ENCODE measurements at places on chromosomes 12 and 14.

DNA sequence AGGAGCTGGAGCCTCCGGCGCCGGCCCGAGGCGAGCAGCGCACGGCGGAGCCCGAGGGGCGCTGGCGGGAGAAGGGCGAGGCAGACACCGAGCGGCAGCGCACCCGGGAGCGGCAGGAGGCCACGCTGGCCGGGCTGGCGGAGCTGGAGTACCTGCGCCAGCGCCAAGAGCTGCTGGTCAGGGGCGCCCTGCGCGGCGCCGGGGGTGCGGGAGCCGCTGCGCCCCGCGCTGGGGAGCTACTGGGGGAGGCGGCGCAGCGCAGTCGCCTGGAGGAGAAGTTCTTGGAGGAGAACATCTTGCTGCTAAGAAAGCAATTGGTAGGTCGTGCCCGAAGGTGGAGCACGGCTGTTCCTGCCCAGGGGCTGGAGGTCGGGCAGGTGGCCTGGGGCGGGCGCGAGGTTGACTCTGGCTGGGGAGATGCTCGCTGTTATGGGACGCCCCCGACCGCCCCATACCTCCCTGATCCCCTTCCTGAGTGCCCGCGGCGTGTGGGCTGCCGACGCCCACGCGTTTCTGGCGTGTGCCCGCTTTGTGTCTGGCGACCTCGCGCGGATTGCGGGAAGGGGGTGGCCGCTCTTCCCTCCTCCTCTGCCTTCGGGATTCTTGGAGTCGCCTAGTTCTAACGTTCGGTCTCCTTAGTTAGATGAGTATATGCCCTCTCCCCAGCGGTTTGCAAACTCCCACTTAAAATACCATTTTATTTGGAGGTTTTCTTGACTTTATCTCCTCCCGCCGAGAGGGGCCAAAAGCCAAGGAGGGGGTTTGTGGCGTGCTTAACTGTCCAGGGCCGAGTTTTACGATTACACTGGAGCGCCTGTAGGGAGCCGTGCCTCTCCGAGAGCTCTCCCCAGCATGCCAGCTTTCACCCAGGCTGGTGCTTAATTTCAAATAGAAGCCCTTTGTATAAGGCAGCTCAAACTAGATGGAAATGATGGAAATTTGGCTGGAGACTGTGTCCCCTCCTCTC is 752 bp downstream of the DACT1 start:
- DNase-seq: no peak

DNA sequence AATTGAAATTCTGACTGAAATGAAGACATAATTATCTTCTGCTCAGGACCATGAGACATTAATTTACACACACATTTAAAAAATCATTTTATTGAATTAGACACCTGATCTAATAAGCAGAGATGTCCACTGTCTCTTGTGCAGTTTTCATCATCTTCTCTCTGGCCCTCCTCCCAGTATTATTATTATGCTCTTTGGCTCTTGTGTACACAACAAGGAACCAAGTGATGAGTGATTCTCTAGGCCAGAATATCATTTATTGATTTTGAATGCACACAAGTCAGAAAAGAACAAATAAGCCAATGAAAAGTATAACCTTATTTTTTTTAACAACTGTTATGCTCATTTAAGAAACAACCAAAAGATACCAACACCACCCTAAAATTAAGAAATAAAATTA is 244.7 kb upstream of the KRR1 start:
- DNase-seq: no peak

GRCh38 chr12:119602734-119603094 is 9.1 kb downstream of the TMEM233 start:
- no peak for DNase-seq

DNA sequence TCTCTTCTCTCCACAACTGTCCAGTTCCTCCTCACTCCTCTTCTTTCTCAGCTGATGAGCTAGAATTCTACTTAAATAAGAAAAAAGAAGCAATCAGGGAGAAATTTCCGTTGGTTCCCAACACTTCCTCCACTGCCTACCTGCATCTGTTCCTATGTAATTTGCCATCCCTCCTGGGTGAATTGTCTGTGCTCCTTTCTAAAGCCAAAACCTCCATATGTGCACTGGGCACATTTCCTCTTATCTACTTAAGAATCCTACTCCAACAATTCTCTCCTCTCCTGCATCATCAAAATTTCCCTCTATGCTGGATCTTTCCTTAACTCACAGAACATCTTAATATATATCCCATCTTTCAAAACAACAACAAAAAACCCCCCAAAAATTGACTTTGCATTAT is 35.2 kb downstream of the GPR65 start:
- no peak for DNase-seq

- DNase-seq: peak; percentile 74
Observed at GRCh38 chr14:24365600-24366412, 2.2 kb upstream of the NFATC4 start.

DNA sequence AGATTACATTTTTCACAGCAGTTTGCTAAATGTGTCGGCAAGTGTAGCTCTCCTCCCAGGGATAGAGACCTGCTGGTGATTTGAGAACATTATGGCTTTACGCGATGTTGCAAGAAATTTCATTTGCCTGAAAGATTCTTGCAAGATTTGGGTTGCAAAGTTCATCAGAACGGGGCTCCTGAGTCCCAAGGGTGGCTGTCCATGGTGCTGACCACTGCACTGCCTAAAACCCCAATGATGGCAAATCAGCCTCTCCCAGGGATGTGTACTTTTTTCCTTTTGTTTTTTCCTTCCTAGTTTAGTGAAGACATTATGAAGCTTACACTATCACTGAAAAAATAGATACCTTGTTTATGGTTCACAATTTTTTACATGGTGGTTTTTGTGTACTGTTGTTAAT is 85.4 kb downstream of the WSCD2 start:
- DNase-seq: peak; percentile 48

DNA sequence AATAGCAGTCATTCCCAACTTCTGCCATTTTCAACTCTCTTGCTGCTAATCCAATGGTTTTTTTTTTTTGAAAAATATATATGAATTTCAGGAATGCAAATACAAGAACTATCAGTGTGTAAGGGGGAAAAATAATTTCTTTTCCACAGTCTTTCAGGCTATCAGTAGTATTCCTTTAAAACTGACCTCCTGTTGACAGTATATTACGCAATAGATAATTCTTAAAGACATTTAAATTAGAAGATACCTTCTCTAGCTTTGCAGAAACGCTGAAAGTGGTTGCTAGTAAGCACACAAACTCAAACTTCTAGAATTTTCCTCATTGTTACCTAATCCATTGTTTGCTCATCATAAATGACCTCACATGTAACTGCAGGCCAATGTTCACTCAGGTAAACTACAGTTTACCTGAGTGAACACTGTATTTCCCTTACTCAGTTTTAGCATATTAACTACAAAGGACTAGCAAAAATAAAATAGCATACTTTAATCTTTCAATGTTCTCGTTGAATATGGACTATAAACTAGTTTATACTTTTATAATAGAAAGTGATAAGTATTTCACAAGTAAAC is at the start of gene C12orf50:
Gene C12orf50 (minus strand): TSS at position 309 of the 573 bp plus-strand sequence. CDS start 2,439 bp downstream, outside the sequence.
- no peak for DNase-seq

- DNase-seq: no peak
Observed at GRCh38 chr12:62976110-62976662, 41.2 kb upstream of the PPM1H start.

GRCh38 chr12:70319605-70320004 is 46.5 kb upstream of the KCNMB4 start:
- no peak for DNase-seq

DNA sequence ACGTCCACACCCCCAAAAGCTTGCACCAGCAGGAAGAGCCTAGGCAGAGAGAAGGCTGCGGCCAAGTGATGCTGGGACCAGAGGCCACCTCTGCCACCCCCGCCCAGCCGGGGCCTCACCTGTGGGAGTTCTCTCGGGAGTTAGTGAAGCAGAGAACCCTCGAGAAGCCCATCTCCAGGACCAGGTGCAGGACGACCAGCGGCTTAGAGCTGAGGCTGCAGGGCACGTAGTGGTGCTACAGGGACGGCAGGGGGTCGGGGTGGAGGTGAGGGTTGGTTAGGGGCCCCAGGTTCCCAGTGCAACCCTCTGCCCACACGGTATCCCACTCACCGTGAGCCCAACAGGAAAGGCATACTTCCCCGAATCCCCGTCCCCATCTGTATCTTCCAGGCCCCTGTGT is 3.6 kb downstream of the DDX51 start:
- DNase-seq: no peak

DNA sequence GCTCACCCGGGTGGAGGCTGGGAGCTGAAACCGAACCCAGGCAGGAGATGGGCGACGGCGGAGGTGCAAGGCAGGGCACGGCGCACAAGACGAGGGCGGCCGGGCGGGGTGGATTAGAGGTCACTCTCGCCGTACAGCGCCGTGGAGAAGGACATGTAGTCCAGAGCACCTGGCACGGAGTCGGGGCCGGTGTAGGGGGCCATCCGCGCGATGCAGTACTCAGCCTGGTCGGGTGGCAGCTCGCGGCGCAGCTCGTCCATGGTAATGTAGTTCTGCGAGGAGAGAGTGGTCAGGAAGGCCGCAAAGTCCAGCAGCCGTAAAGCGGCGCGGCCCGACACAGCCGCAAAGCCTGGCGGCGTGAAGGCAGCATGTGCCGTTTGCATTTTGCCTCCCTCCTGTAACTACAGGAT is 81.9 kb upstream of the ZFP36L1 start:
- no peak for DNase-seq

DNA sequence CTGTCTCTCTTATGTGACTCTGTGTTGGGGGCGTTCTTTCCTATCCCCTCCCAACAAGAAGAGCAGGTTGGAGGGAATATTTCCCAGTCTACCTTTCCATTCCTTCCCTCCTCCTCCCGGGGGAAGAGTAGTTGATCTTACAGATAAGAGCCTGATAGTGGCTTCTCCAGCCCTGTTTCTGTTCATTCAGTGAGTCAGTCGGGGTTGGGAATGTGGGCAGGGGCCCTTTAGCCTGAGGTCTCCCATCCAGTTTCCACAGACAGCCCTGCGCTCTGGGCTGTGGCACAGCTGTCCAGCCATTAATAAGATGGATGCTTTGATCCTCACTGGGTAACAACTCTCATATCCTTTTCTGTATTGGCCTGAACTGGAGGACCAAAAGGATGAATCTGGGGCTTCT is 18.1 kb upstream of the PPP1R1A start:
- no peak for DNase-seq

DNA sequence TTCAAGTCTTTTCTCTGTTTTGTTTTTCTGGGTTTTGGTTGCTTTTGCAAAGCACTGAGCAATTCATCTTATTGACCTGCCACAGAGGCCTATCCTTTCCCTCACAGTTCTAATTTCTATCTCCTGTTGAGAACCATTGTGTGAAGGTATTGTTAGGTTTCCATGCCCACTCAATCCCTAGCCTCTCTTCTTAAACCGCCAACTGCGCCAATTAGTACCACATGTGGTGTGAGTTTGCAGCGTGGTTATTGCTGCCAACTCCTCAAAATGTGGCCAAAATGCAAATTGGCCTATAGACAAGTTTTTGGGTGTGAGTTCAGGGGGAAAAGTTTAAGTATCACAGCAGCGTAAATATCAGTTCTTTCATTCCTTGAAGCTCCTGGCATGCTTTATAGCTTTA is 232.6 kb downstream of the FLRT2 start:
- DNase-seq: no peak

DNA sequence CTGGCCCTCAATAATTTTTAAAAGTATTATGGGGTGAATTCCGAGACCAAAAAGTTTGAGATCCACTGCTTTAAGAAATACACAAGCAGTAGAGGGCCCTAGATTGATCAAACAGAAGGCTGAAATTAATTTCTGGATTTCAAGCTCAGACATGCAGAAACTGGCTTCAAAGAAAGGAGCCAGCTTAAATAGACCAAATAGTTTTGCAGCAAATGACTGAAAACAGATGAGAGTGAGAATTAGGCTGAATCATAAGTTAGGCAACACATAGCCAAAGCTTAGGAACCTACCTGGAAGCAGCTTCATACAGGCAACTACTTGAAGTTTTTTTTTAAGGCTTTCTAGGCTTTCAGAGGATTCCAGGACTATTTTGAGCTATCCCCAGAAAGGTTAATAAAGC is 12.4 kb downstream of the ATF7 start:
- DNase-seq: no peak

GRCh38 chr14:44756554-44756953 is 205.2 kb downstream of the KLHL28 start:
- DNase-seq: no peak

GRCh38 chr14:76759589-76759988 is 1.7 kb upstream of the VASH1 start:
- no peak for DNase-seq

DNA sequence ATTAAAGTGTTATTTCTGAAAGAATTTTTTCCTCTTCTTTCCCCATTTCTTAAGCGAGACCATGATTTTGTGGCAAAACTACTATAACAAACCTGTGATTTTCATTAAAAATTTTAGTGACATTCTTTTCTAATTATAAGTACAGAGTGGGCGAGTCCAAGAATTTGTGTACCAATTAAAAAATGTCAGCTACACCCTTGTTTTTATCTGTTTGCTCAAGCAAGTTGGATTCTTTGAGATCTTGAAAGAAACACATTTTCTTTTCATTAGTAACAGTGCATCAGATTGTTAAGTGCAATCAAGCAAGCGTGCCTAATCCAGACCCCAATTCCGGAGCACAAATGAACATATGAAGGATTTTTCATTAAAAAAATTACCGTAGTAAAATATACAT is 338.8 kb upstream of the DDHD1 start:
- DNase-seq: no peak

- DNase-seq: peak; percentile 38
Observed at GRCh38 chr12:2893007-2893406, 2.3 kb downstream of the TULP3 start.

DNA sequence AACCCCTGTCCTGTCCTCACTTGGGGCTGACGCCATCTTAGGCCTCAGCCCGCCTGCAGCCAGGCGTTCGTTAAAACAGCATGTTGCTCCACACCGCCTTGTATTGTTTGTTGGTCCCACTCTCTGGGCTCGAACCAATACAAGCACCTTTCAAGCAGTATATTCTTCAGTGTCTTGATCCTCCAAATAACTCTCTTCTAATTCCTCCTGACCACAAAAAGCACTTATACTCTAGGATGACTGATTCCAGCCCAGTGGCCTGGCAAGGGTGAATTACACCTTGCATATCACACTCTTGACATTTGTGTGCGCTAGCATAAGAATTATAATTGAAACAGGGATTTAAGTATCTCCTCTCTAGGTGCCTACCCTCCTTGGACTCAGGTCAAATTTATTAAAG is 7.1 kb downstream of the CCER1 start:
- DNase-seq: no peak

- no peak for DNase-seq
Observed at GRCh38 chr14:99871771-99872170, 78.6 kb downstream of the EML1 start.

DNA sequence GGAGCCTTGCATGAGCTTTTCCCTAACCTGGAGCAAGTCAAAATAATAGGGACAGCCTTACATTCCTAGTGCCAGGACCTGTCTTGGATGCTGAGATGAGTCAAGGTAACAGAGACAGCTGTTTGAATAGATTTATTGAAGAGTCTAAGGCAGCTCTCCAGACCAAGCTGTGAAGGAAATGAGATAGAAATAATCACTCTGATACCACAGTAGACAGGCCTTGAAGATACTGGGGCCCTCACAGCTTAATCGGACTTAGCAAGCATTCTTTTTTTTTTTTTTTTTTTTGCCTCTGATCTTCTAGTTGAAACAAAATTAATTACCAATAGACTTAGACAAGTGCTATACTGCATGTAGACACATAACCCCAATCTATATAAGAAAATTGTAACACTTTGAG is 3.1 kb upstream of the RNASE9 start:
- DNase-seq: no peak

Data from tibial nerve (tissue), 4 donors.